Renal cortical epithelial cell (primary cell): ENCODE measurements at places on chromosomes 3 and 15. TPM values are rescaled to one million over a fixed set of nuclear protein-coding genes. Genes with fewer than 3 reads are reported as not detected.

DNA sequence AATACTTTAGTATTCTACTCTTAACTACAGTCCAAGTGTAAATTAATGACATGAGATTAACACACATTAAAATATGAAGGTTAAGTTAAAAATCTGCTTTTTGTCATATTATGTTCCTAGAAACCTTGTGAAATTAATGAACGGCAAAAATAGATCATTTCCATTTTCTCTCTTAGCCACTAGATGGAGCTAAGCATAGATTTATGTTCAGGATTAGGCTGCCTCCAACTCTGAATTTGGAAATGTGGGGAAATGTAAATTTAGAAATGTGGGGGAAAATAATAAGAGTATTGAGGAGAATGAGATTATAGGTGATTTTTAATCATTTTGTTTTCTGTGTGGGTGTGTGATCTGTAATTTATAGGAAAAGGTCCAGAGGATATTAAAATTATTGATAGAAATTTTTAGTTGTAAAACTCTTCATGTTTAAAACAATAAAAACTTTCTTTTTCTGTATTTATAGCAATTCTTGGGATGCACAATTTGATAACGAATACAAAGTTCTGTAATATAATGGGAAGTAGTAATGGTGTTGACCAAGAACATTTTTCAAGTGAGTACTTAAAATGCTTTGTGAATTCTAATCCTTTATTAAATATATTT, 59.2 kb downstream of the TMOD3 start:
- peak; percentile 39 for DNase-seq

DNA sequence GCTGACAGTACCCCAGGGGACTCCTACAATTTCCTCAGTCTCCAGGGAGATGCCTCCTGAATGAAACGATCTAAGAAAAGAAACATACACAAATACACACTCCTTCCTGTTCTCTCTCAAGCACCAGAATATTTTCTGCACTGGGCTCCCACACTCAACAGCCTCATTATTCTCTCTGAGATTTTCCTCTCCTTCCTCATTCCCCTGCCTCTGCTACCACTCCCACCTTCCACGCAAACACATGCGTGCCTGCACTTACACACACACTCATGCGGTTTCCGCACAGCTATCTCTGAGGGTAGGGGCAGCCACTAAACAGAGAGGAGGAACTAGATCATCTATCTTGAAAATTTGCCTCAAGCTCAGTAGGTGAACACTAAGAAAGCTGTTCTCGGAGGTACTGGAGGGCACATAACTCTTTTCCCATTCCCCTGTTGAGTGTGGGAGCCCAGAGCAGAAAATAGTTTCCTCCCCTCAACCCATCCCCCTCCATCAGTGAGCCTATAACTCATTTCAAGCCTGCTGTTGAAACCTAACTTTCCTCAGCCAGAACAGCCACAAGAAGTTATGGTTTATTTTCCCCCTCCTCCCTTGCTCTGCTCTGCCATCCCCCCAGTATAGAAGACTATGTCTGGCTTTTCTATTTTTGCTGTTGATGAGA, 30.5 kb upstream of the TIPARP start:
- no peak for DNase-seq

DNA sequence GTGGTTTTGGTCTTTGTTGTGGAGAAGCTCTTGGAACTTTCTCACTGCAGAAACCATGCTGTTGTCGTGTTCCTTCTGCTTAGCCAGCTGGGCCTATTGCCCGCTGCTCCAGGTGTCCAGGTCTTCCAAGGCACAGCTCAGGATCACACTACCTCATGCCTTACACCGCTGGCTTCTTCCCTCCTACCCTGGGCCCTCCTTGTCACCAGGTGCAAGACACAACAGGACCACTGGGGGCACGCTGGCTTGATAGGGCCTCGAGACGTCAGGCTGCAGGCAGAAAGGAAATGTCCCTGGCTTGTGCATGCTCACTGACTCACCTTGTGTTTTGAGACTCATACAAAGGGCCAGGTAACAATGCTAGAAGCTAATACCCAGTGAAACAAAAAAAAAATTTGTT, 32.3 kb downstream of the PAQR9 start:
- no peak for DNase-seq

The SCG5 gene
- 2.4 and 12.0 TPM in 2 replicates for total RNA-seq
